ENCODE measurements at places on chromosomes 7 and 10.

DNA sequence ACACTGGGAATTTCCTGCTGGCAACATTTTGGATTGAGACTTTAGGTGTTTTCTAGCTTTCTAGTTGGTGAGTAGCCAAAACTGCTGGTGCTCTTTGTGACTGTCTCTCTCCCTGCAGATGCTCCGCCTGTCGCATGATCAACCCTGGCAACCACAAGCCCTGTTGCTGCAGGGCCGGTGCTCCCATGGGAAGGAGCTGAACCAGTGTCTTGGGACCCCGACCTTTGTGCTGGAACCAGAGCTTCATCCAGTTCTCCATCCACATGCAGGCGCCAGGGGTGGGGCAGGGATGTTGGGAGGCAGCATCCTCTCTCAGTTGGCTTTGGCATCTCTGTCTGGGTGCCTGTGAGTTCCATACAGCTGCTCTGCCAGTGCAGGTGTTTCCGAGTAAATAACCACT lies 306.2 kb upstream of the MKI67 start:
- no peak for DNase-seq

DNA sequence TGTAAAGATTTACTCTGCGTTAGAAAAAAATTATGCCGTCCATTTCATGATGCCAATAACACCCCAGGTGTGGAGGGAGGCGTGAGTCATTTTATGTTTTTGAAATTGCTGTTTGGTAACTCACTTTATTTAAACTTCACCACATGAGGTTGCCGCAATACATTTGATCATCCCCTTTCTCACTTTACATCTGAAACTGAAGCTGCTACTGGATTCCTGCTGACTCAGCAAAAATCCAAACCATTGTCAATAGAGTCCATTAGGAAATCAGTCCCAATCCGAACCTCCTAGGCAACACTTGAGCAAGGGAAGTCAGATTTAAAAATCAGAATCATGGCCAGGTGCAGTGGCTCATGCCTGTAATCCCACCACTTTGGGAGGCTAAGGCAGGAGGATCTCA lies 136.6 kb upstream of the SVIL start:
- DNase-seq: no peak

DNA sequence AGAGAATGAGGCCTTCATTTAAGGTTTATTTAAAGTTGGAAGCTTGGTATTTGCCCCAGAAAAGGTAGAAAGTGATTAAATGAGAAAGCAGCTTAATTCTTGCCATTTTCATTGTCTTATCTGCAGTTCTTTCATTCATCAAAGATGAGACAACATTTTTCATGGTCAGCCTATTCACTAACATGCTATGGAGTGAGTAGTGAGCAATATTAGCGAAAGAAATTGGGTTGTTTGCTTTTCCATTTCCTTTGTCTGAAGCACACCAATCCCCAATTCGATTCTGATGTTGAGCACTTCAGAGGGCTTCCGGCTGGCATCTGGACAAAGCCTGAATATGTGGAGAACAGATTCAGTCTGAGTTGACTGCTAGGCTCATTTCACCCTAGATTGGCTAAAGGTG lies 317.2 kb downstream of the BBS9 start:
- no peak for DNase-seq

DNA sequence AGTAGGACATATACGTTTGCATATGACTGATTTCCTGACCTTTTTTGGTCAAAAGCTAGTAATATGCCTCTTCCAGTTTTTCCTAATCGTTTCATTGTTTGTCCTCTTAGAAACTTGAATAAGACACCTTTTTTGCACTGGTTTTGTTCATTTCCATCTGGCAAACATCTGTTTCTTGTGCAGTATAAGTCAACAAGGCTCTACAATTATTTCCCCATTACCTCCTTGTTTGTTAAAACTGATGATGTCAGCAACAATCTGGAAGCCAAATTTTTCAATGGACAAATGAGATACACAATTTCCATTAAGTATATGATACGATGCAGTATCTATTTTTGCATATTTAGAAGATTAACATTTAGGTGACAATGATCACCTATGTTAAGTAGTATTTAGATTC lies 148.8 kb downstream of the NRBF2 start:
- no peak for DNase-seq

GRCh38 chr7:99504281-99504602 lies 220 bp upstream of the ZKSCAN5 start:
- no peak for DNase-seq

DNA sequence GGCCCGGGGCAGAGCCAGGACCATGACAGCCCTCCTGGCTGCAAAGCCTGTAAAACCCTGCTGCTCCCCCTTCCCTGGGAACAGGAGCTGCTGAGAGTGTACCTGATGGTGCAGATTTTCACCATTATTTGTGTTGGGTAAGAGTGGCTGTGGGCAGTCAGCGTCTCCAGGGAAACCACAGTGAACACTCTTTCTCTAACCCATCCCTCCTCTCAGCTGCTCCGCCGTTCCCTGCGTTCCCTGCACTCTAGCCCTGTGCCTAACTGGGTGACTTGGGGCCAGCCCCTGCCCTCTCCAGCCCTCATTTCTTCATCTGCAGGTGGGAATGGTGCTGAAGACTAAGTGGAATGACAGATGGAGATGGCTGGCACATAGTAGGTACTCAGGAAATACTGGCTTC lies 75.9 kb upstream of the PCBD1 start:
- no peak for DNase-seq

DNA sequence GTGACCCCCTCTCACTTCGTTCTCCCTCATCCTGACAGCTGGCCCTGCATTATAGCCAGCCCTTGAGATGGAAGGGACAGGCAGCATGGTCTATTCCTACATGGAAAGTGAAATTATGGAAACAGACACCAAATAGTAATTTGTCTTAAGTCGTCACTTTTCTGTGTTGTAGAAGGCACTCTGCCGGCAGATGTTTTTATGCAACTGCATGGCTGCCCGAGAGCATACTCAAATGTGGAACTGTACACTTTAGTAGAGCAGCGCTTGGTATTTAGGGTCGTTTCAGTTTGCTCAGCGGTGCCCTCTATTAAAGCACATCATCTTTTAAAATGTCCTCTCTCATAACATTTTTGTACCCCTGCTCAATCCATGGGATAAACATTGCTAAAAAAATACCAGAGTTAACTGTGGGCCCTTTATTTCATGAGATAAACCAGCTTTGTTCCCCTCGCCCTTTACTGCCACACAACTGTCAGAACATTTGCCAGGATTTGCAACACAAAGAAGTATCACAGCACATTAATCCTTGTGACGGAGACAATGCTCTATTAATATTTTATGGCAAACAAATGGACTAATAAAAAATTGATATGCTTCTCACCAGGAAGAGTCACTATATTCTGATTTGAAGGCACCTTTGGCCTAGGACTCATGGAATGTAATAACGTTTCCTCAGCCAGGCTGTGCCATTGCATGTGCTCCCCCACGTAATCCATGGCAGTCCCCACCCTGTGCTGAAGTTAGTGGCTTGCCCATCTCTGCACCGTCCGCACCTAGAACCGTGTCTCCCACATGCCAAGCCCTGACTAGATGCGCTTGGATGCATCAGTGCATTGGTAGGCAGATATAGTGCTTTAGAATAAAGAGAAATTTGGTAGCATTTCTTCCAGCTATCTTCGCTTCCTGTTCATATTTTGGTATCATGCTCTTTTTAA lies 221.3 kb downstream of the PAXIP1 start:
- DNase-seq: no peak

DNA sequence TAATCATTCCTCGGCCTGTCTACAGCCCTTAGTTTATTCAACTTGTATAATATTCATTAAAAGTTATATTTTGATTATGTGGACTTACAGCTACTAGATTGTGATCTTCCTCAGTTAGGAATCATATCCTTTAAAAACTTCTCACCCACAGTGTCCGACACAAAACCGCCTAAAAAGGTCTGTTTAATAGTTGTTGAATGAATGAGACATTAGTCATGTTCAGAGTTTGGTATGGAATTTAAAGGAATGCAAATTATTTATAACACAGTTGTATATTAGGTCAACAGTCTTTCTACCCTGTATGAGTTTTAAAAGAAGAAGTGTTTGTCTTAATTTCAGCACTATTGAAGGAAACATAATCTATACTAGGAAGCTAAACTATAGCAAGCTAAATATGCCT lies 390.0 kb downstream of the ARL4A start:
- no peak for DNase-seq

DNA sequence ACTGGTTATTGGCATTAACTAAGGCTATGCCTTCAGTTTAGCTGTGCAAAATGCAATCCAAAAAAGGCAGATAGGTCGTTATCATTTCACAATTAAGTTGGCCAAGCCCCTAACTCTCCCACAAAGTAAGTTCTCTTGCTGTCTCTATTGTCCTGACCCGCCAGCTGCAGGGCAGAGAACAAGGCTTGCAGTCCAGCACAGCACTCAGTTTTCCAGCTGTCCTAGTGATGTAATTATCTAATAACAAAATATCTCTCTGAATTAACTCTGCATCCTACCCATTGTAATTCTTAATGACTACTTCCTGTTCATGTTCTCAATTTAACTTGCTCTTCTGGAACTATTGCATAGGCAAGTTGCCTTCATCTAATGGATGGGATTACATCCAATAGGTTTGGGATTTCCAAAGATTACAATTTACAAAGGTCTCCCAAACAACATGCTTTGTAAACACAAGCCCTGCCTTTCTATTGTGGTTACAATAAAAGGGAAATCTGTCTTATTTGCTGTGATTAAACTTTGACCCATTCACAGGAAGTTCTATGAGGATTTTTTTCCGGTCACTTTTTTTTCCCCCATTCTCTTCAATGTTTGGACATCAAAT lies 55.2 kb downstream of the CDK6 start:
- DNase-seq: peak; percentile 62

DNA sequence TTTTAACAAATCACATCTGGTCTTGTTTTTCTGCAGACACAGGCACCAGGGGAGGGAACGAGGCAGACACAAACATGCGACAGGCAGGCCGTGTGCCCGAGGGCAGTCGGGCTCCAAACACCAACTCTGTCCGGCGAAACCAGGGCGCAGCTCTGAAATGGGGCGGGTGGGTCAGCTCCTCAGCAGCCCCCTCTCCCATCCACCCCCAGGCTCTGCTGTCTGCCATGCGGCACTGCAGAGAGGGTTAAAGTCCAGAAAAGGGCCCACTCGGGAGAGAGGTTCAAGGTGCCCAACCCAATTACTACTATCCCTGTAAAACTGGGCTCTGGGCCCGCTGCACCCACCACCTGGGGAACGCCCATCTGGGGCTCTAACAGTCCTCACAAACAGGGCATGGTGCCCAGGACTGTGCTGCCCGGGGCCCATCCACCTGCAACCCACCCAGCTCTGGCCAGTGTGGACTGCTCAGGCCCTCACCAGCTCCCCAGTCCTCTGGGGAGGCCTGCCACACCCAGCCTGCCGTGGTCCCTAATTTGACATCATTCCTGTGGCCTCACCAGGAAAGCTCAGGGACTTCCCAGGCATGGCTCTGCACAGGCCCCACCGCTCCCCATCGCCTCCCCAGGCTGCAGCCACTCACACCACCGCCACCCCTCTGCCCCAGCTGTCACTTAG lies 18.7 kb downstream of the YKT6 start:
- no peak for DNase-seq

GRCh38 chr7:100088621-100089457 lies at the start of gene COPS6:
Gene COPS6, plus strand, starts transcription at chr7:100088969. Its CDS starts 22 bp downstream, at chr7:100088991.
- DNase-seq: peak; percentile 49
